ENCODE measurements at places on chromosomes 2 and 18.

DNA sequence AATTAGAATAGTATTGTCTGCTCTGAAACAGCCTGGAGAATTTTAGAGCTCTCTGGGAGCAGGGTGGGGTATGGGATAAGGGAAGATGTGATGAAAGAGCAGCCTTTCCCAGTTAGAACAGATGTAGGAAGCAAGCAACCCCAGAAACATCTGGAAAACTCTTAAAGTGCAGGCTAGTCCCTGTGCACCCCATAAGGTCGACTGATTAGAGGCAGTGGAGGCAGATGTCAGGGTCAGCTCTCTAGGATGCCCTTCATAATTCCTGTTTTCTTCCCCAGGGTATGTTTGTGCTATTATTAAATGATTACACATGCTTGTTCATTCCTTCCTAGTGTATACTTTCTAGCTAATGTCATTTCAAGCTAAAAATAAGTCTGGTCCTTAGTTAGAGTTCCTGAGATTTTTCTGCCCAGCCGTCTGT, 41.7 kb downstream of the PTPRM start:
- no peak for DNase-seq

DNA sequence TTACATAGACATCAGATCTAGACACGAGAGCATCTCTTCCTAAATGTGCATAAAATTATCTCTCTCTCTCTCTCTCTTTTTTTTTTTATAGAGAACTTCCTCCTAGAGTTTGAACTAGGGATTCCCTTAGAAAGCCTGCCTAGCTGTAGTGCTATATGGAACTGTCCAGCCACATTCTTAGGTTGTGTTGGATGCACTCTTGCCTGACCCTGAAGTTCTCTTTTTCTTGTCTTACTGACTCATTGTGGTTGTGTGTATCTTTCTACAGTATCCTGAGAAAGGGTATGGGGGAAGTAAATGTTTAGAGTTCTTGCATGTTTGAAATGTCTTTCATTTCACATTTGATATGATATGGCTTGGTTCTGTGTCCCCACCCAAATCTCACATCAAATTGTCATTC, 368.2 kb downstream of the CDH2 start:
- no peak for DNase-seq

DNA sequence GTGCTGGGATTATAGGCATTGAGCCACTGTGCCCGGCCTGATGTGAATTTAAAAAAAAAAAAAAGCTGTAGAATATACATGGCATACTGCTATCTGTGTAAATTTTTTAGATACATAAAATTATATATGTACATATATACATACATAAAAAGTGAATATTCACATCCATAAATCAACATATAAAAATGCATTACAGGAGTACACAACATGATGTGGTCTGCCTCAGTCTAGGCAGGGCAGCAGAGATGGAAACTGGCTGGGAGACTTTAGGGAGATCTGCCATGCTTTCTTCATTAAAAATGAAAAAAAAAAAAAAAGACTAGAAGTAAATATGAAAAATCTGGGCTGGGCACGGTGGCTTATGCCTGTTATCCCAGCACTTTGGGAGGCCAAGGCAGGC, 24.3 kb downstream of the MGAT4A start:
- no peak for DNase-seq

- DNase-seq = no peak
These were observed 40.3 kb upstream of the HNMT start for GRCh38 chr2:137924019-137924418.

DNA sequence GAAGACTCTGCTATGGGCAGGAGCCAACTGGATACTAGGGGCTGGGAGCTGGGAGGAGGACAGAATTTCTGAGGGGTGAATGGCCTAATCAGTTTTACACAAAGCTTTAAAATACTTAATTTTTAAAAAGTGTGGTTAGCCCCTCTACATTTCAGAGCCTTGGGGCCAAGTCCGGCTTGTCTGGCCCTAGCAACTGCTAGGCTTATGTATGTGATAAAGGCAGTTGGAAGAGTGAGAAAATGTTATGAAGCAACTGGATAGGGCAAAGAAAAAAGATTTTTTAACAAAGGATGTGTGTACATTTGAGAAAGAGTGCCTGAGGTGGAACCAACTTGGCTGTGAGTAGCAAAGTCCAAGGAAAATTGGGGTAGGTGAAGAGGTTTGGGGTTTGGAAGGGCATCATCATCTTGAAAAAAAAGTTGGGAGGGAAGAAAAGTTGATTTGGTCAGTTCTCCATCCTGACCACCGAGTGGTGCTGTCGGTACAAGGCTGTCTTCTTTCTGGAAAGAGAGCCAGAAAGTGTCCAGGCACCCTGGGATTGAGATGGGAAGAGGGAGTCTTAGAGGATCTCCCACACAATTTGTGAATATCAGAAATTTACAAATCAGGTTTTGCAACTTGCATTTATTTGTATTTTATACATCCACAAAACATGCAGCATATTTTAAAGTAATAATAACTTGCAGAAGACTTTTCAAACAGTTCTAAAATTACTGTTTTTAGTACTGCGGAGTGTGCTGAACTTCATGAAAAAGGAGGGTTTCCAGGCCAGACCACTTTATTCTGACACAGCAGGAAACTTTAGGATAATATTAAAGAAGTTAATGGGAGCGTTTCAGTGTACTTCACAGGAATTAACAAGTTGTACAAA, 10.5 kb upstream of the CDK15 start:
- DNase-seq = no peak

- no peak for DNase-seq
These were observed 1.6 kb downstream of the TEKT4 start for GRCh38 chr2:94872676-94873361.

- DNase-seq = no peak
These were observed 46.5 kb downstream of the TET3 start for GRCh38 chr2:74031221-74031620.

GRCh38 chr2:217101972-217102371, 242.1 kb upstream of the TNP1 start:
- DNase-seq = no peak

- DNase-seq = no peak
These were observed 993.5 kb upstream of the DDX18 start for GRCh38 chr2:116820986-116821385.

- DNase-seq = no peak
These were observed 252.6 kb upstream of the LINC00305 start for GRCh38 chr18:64401268-64402060.

GRCh38 chr18:28193177-28193778, 16.3 kb upstream of the CDH2 start:
- DNase-seq = no peak

DNA sequence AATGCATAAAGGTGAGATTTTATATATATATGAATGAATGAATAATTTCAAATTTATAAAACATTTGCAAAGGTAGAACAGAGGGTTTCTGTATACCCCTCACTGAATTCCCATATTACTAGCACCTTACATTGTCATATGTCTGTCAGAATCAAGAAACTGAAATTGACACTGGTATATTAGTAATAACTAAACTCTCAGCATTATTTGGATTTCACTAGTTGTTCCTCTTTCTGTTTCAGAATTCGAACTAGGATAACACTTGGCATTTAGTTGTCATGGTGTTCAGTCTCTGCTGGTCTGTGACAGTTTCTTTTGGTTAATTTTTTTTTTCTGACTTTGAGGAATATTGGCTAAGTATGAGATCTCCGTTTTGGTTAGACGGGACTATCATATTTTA, 275.9 kb downstream of the DCC start:
- no peak for DNase-seq

Measured in DND-41 (cell line).